ENCODE measurements at places on chromosomes 11 and 22. TPM values are rescaled to one million over a fixed set of nuclear protein-coding genes. Genes with fewer than 3 reads are reported as not detected.

- no peak for DNase-seq
Measured at GRCh38 chr11:58898106-58898505, 41.2 kb upstream of the GLYATL1 start.

GRCh38 chr22:50434849-50435248 lies 40.0 kb downstream of the SBF1 start:
- DNase-seq, result no peak

DNA sequence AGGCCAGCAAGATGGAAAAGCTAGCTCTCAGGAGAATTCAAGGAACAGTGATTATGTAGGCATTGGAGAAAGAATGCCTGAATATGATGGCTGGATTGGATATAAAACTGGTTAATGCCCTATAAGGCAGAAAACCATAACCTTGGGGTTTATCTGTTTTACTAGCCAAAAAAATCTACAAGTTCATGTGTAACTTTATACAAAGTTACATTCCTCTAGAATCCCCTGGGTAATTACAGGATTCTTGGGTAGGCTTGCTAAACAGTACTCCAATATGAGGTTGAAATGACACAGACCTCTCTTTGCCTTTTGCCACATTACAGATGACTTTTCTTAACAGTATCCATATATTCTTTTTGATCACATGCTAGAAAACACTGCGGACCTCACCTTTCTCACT lies 26.0 kb downstream of the TSPAN18 start:
- DNase-seq, result no peak

C11orf42 gene
- not detected for total RNA-seq

DNA sequence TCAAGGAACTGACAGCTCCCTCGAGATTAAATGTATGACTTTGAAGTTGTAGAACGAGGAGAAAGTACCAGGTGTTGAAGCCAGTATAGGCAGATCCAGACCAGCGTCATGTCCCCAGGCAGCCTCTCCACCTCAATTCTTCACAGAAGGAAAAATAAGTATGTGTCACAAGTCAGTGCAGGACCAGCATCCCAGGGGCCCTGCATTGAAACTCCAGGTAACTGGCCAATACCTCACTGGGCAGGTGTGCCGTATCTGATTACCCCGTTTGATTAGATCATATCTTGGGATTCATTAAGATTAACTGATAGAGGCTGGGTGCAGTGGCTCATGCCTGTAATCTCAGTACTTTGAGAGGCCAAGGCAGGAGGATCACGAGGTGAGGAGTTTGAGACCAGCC lies 466.7 kb upstream of the B3GAT1 start:
- DNase-seq, result no peak

DNA sequence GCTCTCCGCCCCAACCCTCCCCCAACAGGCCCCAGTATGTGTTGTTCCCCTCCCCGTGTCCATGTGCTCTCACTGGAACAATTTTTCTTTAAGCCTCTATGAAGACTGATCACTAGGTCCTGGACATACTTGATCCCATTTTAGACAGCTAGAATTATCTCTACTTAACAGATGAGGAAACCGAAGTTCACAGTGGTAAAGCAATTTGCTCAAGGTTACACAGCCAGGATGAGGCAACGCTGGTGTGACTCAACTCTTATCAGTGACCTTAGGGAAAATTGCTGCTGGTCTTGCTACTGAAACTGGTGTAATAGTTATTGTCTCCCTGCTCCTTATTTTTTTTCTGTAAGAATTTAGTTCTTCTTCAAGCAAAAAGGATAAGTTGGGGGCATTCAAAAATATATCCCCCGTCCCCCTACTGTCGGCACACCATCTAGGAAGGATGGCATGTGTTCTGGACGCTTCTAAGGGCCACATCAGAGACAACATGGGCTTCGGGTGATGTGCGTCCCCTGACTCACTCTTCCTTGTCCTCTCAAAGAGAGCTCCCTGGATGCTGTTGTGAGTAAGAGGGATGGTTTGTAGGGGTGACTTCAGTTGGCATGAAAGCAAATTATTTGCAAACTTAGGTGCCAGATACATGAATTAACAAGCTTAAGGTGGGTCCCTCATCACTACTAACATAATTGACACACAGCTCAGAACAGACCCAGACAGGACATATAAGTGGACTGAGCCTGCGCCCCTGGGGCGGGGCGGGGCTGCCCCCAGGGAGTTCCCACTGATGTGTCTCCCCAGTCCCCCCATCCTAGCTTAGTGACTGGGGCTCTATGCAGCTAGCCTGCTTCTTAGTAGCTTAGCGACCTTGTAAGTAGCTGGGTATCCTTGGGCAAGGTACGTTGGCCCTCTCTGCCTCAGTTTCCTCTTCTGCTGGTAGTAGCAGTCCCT lies 23.6 kb upstream of the ALX4 start:
- peak; percentile 18 for DNase-seq

CRACR2B gene
- not detected for total RNA-seq

GRCh38 chr11:65381716-65382032 lies 772 bp downstream of the SLC25A45 start:
- no peak for DNase-seq
